Occipital lobe (tissue), 3 donors: ENCODE measurements at places on chromosomes 12 and 14. TPM values are rescaled to one million over a fixed set of nuclear protein-coding genes. Genes with fewer than 3 reads are reported as not detected.

LRRC10 gene
- not detected for total RNA-seq

HCAR2 gene
- total RNA-seq: not detected

A2ML1 gene
- total RNA-seq: 1.2 TPM

SLCO1B3 gene
- total RNA-seq: 0.47 TPM

PTPRO gene
- total RNA-seq: 157 TPM

KCNJ8 gene
- total RNA-seq: 5.9 TPM

HOXC12 gene
- total RNA-seq: not detected

RASSF9 gene
- total RNA-seq: 0.47 TPM

COQ5 gene
- total RNA-seq: 20.6 TPM

CALCOCO1 gene
- total RNA-seq: 69.7 TPM

ANKRD33 gene
- total RNA-seq: not detected

RNASE12 gene
- not detected for total RNA-seq

KRT74 gene
- total RNA-seq: not detected

HSPB8 gene
- 4.2 TPM for total RNA-seq

TEX52 gene
- total RNA-seq: not detected

GDF3 gene
- not detected for total RNA-seq

LMO3 gene
- 363 TPM for total RNA-seq

MFAP5 gene
- not detected for total RNA-seq

ANKLE2 gene
- total RNA-seq: 46.2 TPM

IFI27 gene
- 12.2 TPM for total RNA-seq

RASAL1 gene
- total RNA-seq: 2.5 TPM

CMA1 gene
- not detected for total RNA-seq

ALKBH1 gene
- 12.2 TPM for total RNA-seq

ZC2HC1C gene
- total RNA-seq: 2.8 TPM

C1QL4 gene
- total RNA-seq: 0.16 TPM

ACSS3 gene
- total RNA-seq: 8.9 TPM

KCNA5 gene
- total RNA-seq: 1.7 TPM

TGFB3 gene
- 33.2 TPM for total RNA-seq

ANO6 gene
- 15.3 TPM for total RNA-seq

TMEM263 gene
- 44.6 TPM for total RNA-seq

ORMDL2 gene
- 6.2 TPM for total RNA-seq

C14orf119 gene
- total RNA-seq: 17.9 TPM

DCAF5 gene
- 37.1 TPM for total RNA-seq

ABHD4 gene
- total RNA-seq: 3.4 TPM

TAS2R9 gene
- total RNA-seq: 1.2 TPM

KERA gene
- total RNA-seq: 3.0 TPM

ANO2 gene
- 3.6 TPM for total RNA-seq

DPY19L2 gene
- 38.4 TPM for total RNA-seq

HECTD4 gene
- total RNA-seq: 113 TPM

RAB21 gene
- 17.6 TPM for total RNA-seq

CCDC175 gene
- 3.3 TPM for total RNA-seq

TTC9 gene
- 22.9 TPM for total RNA-seq

PLA2G1B gene
- total RNA-seq: not detected

APOF gene
- not detected for total RNA-seq

HHIPL1 gene
- total RNA-seq: 6.4 TPM

GPR135 gene
- 5.9 TPM for total RNA-seq

RHEBL1 gene
- total RNA-seq: 0.78 TPM

LYZ gene
- total RNA-seq: 4.5 TPM

PLEKHG7 gene
- total RNA-seq: not detected
